ENCODE measurements at places on chromosomes 11 and 22. TPM values are rescaled to one million over a fixed set of nuclear protein-coding genes. Genes with fewer than 3 reads are reported as not detected.

Gene KCNJ11
- 1.3 TPM for total RNA-seq

Gene TBX10
- not detected for total RNA-seq

Gene PNPLA3
- 0.94 TPM for total RNA-seq

Gene RIMBP3B
- 0.24 TPM for total RNA-seq

Gene FOLR2
- total RNA-seq, result not detected

Gene CHRNA10
- total RNA-seq, result 1.7 TPM

Gene MN1
- 3.4 TPM for total RNA-seq

Gene LIPT2
- total RNA-seq, result 2.2 TPM

Gene FZD4
- 1.3 TPM for total RNA-seq

Gene PGA3
- total RNA-seq, result not detected

Gene RAG1
- 0.37 TPM for total RNA-seq

Gene FOLH1
- total RNA-seq, result not detected

Gene MS4A12
- not detected for total RNA-seq

Gene OR52I1
- not detected for total RNA-seq

Gene PRR5
- 14.6 TPM for total RNA-seq

Gene VEGFB
- 33.8 TPM for total RNA-seq

Gene LAYN
- 4.9 TPM for total RNA-seq

Gene OR5B21
- total RNA-seq, result not detected

Gene UEVLD
- 16.6 TPM for total RNA-seq

Gene GAS2
- 0.58 TPM for total RNA-seq

Gene FADS2
- total RNA-seq, result 340 TPM

Gene CYTH4
- total RNA-seq, result 1.5 TPM

Gene P2RY2
- 13.1 TPM for total RNA-seq

Gene TCN1
- total RNA-seq, result 0.20 TPM

Gene CNIH2
- total RNA-seq, result 2.4 TPM

Gene CENATAC
- total RNA-seq, result 11.8 TPM

Gene VSIG10L2
- total RNA-seq, result not detected

Gene GGTLC2
- not detected for total RNA-seq

Gene SCO2
- 3.0 TPM for total RNA-seq

Gene MAP6
- 1.8 TPM for total RNA-seq

Gene KRTAP5-11
- not detected for total RNA-seq

Gene KCNJ4
- total RNA-seq, result 0.46 TPM

Gene CUL5
- total RNA-seq, result 5.2 TPM

Gene KRTAP5-1
- not detected for total RNA-seq

Gene PTGDR2
- total RNA-seq, result 0.10 TPM

Gene ENTHD1
- not detected for total RNA-seq

Gene SYCE3
- total RNA-seq, result not detected

Gene GSTT2B
- total RNA-seq, result 0.43 TPM

Gene SLC37A2
- total RNA-seq, result 0.06 TPM

Gene ARHGAP8
- 0.96 TPM for total RNA-seq

Gene TNRC6B
- total RNA-seq, result 5.8 TPM

Gene PEX16
- 20.1 TPM for total RNA-seq

Gene CDC42EP2
- 21.6 TPM for total RNA-seq

Gene CCDC34
- total RNA-seq, result 26.5 TPM

Gene SERPING1
- total RNA-seq, result 1.2 TPM

Gene BRD1
- total RNA-seq, result 15.1 TPM

Gene HIKESHI
- 41.5 TPM for total RNA-seq

Gene PRMT3
- 37.3 TPM for total RNA-seq

Gene KCTD14
- total RNA-seq, result 2.0 TPM

Gene OR6T1
- total RNA-seq, result not detected

Gene UPK3A
- not detected for total RNA-seq

Gene HEPN1
- not detected for total RNA-seq

Gene GALNT18
- total RNA-seq, result 27.3 TPM

Gene XBP1
- 54.6 TPM for total RNA-seq

Gene CSNK2A3
- total RNA-seq, result 1.8 TPM

Gene RBMXL2
- not detected for total RNA-seq

Gene SPDYC
- not detected for total RNA-seq

Gene FAM180B
- not detected for total RNA-seq

Data from A549 treated with GW870086 at 1 μM for 4 hours (cell line).